ENCODE measurements at places on chromosomes 7 and 10.

GRCh38 chr7:103781409-103781808 lies 208.0 kb downstream of the RELN start:
- no peak for DNase-seq

DNA sequence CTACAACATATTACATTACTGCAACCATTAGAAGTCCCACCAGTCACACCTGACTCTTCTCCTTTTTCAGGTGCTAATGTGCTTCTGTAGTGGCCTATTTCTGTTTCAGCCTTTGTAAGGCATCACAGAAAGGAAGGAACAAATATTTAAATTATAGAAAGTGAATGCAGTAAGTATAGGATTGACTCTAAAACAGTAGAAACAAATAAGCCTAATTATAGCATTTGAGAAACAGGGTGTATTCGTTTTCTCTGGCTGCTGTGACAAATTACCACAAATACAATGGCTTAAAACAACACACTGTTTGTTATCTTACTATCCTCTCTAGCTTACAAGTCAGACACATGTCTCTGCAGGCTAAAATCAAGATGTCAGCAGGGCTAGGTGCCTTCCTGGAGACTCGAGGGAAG lies 69.4 kb downstream of the CCSER2 start:
- no peak for DNase-seq

GRCh38 chr7:38744746-38745145 lies 113.6 kb upstream of the AMPH start:
- no peak for DNase-seq

DNA sequence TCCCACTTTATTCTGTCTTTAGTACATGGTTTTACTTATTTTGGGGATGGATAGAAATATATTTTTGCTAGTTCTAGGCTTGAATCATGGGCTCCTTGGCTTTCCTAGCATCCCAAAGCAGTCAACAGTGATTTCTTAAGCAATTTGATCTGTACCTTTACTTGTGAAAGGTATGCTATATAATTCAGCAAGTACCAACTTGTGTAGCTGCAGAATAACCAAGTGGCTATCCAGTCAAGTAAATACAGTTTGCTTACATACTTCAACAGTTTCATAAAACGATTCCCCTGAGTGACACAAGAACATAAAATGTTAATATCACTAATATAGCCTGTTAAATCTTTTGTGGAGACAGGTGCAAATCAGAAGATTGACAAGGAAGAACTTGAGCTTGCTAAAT lies 67.2 kb downstream of the PODXL start:
- DNase-seq = no peak

- DNase-seq = no peak
Measured at GRCh38 chr10:121312587-121312986, 285.7 kb downstream of the FGFR2 start.

- no peak for DNase-seq
Measured at GRCh38 chr10:129035052-129035827, 431.8 kb upstream of the MGMT start.

- DNase-seq = no peak
Measured at GRCh38 chr10:46033602-46034011, 3.2 kb upstream of the NCOA4 start.

GRCh38 chr7:55593515-55594318 lies 21.4 kb upstream of the VOPP1 start:
- DNase-seq = peak; percentile 61

GRCh38 chr7:74525881-74526280 lies 72.2 kb downstream of the GTF2IRD1 start:
- DNase-seq = no peak

- no peak for DNase-seq
Measured at GRCh38 chr7:83684928-83685327, 36.0 kb upstream of the SEMA3E start.

GRCh38 chr7:47451851-47452205 lies 130.1 kb downstream of the TNS3 start:
- DNase-seq = no peak

GRCh38 chr10:102117391-102118159 lies 2.6 kb downstream of the LDB1 start:
- DNase-seq = peak; percentile 83

DNA sequence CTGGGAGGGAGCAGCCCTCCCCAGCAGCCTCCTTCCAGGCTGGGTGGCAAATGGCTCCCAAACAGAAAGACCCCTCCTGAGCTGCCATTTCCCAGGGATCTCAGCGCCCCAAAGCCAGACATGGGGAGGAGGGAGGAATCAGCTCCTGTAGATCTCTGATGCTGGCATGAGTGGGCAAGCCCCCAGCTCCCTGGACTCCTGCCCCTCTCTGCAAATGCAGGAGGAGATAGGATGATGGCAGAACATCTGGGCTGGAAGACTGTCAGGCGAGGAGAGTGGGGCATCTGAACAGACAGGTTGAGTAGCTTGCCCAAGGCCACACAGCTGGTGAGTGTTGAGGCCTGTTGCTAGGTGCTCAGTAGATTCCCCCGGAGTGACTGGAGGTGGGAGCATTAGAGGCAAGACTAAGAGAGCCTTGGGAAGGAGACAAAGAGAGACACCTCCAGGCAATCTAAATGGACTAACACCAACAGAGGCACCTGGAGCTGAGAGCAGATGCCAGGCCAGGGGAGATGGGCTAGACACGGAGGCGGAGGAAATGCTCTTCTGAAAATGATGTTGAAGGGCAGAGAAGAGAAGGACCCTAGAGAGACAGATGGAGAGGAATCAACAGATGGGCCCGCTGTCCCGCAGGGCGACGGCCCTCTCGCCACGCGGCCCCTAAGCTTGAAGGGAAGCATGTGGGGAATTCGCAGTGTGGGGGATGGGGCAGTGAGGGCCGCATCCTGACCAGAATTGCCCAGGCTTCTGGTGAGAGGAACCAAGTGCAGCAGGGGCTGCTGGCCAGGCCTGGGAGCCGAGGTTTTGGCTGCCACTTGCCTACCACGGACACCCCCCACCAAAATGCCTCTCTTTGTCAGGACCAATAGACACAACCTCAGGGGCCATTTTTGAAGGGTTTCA lies 84.8 kb upstream of the LRRC4 start:
- peak; percentile 37 for DNase-seq

- DNase-seq = no peak
Measured at GRCh38 chr10:27724287-27724686, 21.3 kb downstream of the MKX start.

DNA sequence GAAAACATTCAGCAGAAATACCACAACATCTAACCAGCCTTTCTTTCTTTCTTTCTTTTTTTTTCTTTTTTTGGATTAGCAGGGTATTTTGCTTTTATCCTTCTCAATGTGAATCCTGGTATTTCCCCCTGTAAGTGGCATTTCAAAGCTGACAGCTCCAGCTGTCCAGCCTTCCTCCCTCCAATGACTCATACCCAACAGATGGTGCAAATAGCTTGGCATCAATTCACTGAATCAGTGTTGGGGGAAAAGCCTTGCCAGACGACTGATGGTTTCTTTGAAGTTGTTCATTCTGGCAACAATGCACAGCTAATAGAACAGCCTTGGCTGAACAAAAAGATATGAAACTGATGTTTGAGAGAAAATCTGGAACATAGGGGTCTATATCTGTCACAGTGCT lies 316.8 kb upstream of the STEAP1 start:
- no peak for DNase-seq

GRCh38 chr10:62772186-62772974 lies 32.1 kb upstream of the ADO start:
- no peak for DNase-seq

DNA sequence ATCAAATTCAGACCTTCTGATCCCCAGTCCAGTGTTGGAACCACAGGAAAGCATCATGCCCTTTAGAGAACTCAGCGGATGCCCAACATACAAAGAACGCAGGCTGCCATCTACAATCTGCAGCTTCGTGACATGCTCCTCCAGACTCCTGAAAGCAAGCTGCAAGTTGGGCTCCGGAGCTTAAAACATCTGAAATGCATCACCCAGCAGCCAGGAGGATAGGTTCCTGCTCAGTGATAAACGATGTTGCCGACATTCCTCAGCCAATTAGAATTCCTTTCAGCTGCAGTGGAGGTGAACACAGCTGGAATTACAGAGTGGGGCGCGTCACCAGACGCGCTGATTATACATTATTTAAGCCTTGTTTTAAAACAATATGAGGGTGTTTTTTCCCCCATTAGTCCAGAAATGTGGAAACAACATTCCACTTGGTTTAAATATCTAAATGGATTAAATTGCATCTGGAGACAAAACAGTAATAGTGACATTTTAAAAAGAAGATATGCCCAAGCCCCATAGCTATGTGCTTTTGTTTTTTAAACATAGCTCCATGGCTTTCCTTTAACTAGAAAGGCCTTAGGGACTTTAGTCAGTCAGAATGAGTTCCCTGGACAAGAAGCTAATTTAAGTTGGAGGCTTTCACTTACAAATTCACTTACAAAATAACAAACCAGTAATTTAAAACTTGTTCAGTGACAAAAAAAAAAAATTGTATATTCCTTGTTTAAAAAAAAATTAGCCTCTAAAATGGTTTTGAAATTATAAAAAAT lies 6.3 kb downstream of the SMURF1 start:
- no peak for DNase-seq

- no peak for DNase-seq
Measured at GRCh38 chr7:25371972-25372371, 143.7 kb upstream of the NPVF start.

GRCh38 chr10:29820890-29821461 lies 186.2 kb upstream of the SVIL start:
- DNase-seq = no peak

GRCh38 chr7:26553582-26553981 lies 261.9 kb downstream of the SNX10 start:
- no peak for DNase-seq

GRCh38 chr7:88184848-88185304 lies 35.0 kb downstream of the SRI start:
- no peak for DNase-seq

- DNase-seq = no peak
Measured at GRCh38 chr7:147308539-147308938, 1191.9 kb downstream of the CNTNAP2 start.

DNA sequence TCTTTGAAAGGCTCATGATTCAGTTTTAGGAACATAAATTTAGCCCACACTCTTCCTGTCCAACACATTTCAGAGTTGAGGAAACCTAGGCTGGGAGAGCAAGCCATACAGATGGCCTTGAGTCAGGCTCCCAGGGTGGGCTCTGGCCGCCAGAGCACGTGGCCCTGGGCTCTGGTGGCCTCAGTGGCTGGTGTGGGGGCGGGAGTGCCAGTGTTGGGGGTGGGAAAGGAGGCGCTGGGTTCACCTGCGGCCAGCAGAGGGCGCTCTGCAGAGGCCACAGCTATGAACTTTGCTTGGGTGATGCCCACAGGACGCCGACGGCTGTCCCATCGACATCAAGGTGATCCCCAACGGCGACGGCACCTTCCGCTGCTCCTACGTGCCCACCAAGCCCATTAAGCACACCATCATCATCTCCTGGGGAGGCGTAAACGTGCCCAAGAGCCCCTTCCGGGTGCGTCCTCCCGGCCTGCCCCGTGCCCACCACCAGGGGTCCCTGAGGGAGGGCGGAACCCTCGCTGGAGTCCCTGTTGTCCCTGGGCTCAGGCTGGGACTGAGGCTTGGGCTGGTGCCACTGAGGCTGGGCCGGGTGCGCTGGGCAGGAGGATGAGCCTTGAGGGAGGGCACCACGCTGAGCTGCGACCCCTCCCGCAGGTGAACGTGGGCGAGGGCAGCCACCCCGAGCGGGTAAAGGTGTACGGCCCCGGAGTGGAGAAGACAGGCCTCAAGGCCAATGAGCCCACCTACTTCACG lies 11.9 kb downstream of the FLNC start:
- no peak for DNase-seq

GRCh38 chr10:104273899-104274575 lies 5.1 kb downstream of the GSTO2 start:
- DNase-seq = no peak

- peak; percentile 65 for DNase-seq
Measured at GRCh38 chr10:95560278-95561176, 644 bp downstream of the SORBS1 start.

DNA sequence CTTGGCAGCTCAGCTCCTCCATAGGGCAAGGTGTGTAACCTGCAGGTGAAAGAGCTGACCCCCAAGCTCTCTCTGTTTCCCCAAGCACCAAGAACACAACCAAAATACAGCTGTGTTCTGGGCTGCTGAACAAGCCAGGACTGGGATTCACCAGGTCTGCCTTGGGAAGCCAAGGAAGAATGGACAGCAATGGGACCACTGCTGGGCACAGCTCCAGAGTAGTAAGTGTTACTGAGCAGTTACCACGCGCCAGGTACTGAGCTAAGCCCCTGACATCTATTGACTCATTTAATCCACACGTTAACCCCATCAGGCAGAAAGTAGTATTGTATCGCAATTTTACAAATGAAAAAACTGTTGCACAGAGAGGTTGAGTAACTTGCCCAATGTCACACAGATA lies 168.3 kb downstream of the GRID1 start:
- no peak for DNase-seq

DNA sequence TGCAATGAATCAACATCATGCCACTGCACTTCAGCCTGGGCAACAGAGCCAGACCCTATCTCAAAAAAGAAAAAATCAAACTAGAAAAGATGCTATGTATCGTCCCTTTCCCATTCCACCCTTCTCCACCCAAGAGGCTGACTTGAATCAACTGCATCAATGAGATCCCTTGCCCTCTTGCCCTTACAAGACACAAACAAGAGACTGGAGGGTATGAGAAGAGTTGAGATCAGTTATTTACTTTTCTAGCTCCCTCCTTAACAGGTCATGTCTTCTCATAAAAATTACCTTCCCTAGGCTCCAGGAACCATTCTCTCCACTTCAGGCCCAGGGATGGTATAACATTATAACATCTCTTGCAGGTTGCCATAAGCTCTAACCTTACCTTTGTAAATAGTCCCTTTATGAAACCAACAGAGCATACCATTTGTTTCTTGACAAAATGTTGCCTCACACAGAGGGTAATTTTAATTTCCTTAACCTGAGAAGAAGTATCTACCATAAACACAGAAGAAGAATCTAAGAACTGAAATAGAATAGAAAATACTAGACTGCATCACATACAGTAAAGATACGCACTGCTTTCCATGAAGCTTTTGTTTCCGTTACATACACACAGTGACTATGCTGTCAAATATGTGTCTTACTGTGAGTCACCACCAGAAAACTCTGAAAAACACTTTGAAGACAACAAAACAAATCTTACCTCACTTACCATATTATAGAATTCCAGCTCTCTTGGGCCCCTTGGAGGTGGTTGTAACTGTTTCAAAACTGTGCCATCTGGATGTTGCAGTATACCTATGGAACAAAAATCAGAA lies 30.5 kb downstream of the IPMK start:
- DNase-seq = no peak

All from left lobe of liver (tissue), 2 donors.